HTR-8/SVneo (cell line): ENCODE measurements at places on chromosomes 2 and 18.

DNA sequence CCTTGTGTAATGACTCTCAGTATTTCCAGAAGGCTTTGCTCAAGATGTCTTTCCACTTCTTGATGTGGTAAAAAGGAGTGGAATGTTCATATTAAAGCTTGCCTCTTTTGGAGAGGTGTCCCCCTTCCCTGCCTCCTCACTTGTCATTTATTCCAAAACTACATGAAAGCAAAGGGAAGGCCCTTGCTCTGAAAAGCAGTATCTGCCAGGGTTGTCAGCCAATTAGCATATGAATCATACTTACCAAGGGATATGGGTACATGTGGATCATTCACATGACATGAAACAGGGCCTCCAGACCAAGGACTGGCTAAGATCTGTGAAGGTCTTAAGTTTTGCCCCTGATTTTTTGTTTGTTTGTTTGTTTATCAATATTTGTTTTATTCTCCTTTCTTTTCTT is 31.3 kb downstream of the ANXA4 start:
- DNase-seq = no peak

GRCh38 chr2:134417968-134418582 is 164.2 kb downstream of the MGAT5 start:
- DNase-seq = no peak

- no peak for DNase-seq
Observed at GRCh38 chr2:14661163-14661562, 28.6 kb downstream of the LRATD1 start.

- no peak for DNase-seq
Observed at GRCh38 chr2:241324775-241325174, 9.1 kb downstream of the SEPTIN2 start.

DNA sequence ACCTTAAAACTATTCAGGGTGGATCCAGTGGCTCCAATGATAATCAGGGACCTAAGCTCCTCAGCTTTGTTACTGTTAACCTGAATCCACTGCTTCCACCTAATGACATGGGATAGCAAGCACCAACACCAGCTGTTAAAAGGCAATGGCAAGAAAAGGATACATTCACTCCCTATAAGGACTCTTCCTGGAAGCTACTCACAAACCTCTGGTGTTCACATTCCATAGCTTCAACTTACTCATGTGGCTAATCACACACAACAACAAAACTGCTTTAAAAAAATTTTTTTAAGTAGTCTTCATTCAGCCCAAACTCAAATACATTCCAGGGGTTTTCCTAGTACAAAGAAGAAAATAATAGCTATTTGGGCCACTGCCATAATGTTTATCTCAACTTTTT is 24.5 kb downstream of the ROCK2 start:
- DNase-seq = no peak

DNA sequence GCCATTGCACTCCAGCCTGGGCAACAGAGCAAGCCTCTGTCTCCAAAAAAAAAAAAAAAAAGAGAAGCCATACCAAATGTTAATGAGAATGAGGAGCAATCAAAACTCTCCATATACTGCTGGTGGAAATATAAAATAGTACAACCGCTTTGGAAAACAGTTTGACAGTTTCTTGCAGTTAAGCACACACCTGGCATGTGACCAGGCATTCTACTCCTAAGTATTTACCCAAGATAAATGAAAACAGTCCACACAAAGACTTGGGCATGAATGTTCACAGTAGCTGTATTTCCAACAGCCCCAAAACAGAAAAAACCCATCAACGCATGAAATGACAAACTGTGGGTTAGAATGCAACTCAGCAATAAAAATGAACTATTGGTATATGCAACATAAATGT is 76.0 kb upstream of the ST8SIA5 start:
- no peak for DNase-seq

GRCh38 chr2:145622285-145622684 is 1102.4 kb upstream of the ZEB2 start:
- DNase-seq = no peak

DNA sequence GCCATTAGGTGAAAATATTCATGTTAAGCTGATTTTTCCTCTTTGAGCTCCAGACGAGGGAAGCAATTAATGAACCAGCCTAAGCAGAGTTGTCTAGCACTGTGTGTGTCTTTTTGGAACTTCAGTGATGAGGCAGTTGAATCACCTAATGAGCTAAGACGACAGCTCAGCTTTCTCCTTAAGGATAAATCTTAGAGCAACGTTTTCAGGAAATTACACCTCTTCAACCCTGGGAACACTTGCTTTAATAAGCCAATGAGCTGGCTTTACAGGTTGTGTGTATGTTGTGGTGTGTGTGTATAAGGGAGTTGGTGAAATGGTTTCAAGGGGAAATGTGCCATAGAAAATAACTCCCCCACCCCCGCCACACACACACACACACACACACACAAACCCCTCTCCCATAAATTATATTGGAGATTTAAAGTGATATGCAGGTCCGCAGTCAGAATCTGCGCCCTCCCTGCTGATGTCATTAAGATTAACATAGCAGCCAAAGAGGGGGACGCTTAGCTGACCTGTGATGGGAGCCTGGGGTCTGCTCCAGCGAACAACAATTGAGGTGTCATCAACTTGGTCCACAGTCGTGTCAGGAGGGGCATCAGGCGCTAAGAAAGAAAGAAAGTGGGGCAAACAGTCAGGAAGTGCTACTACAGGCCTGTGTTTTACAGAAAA is 28.1 kb downstream of the FN1 start:
- DNase-seq = no peak

DNA sequence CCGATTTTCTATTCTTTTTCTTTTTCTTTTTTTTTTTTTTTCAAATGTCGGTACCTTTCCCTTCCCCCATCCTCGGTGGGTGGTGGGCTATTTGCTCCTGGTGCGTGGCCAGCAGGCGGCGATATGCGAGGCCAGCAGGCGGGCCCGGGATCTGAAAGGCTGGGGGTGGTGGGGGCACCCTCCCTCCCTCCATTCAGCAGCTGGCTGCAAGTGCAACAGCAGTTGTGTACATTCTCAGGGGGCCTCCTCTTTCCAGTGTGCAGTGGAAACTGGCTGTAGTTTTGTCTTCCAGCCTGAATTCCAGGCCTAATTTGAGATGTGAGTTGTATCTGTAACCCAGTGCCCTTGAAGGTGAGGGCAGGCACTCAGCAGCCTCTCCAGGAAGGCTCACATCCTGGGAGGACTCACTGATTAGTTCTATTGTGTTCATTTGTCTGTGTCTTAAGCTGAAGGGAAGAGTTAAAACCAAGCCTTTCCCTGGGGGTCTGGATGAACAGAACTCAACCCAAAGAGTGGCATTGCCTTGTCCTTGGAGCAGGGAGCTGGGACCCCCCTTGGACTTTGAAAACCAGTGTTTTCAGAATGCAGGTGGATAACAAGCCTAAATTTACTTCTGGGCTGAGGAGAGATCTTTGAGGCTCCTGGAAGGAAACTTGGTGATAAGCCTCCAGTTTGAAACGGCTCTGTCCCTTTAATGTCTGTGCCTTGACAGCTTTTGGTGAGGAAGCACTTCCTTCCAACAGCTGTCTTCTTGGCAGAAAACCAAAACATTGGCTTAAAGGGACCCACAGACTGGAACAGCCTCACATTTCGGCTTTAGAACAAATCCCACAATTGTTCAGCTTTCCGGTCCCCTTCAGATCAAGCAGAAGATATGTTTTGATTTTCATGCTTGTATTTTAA is 3.3 kb downstream of the MYCN start:
- no peak for DNase-seq
